ENCODE measurements at places on chromosomes 5 and 9.

DNA sequence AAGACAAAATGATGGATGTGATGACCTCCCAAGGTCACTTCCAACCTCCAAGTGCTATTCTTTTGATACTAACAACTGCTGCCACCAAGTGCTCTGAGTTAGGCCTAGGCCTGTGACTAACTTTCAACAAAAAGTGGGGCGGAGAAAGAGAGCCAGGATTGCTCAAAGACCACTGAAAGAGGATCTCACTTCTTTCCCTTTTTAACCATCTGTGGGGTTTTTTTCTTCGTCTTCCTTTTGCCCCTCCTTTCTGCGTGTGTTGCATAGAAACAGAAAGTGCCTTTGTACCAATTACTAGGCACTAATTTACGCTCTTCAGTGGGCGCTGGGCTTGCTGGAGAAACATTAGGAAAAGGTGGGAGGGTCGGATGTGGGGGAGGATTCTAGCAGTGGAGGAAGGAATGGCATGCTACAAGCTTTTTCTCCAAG lies 8.0 kb downstream of the KLF9 start:
- DNase-seq, result no peak

DNA sequence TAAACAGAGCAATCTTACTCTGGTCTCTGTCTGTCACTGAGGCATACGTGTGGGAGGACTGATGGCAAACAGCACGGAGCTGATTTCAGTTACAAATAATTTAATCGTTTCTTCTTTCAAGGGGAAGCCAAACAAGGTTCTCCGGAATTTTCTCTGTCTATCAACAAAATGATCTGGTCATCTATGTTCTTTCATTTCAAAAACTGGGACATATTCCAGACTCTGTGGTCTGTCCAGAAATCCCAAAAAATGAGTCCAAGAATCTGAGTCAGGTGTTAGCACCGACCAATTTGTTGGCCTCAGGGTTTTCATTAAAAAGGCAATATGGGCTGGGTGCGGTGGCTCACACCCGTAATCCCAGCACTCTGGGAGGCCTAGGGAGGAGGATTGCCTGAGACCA lies 69.9 kb upstream of the ZNF608 start:
- DNase-seq, result no peak

- DNase-seq, result no peak
These were observed 95.2 kb downstream of the DEPDC1B start for GRCh38 chr5:60604771-60605170.

DNA sequence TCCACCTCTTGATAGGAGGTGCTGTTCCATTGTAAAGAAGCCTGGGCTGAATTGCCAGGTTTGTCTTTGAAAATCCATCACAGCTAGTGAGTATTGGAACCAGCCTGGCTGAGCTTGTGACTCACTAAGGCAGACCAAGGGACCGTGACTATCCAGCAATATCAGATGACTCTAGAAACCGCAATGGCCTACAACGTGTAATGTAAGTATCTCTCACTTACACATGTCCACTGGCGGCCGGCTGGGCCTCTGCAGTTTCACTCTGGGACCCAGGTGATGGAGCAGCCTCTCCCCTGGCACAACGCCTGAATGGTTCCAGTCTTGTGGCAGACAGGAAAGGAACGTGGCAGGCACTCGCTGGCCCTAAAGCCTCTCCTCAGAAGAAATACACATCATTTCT lies 3.1 kb upstream of the HRH2 start:
- DNase-seq, result no peak

- DNase-seq, result no peak
These were observed 62.0 kb upstream of the SIMC1 start for GRCh38 chr5:176176231-176176630.

GRCh38 chr9:107982745-107983144 lies 493.2 kb upstream of the KLF4 start:
- no peak for DNase-seq

- no peak for DNase-seq
These were observed 435 bp downstream of the ZNF189 start for GRCh38 chr9:101398930-101399642.

DNA sequence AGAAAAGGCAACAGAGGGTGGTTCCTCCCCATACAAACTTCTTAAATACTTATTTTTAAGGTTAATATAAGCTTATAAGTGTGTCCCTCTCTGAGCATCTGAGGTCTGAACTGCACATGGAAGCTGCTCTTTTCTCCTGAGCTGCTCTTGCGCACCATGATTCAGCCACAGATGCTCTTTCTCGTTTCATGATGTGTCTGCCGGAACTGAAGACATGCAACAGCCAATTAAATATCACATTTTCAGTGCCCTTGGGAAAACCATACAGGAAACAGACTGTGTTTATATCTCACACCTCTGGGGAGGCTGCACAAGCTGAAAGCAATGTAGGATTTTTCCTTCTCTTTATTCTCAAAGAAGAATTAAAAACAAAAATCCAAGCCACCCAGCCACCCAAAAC lies 96.8 kb upstream of the NREP start:
- peak; percentile 11 for DNase-seq

DNA sequence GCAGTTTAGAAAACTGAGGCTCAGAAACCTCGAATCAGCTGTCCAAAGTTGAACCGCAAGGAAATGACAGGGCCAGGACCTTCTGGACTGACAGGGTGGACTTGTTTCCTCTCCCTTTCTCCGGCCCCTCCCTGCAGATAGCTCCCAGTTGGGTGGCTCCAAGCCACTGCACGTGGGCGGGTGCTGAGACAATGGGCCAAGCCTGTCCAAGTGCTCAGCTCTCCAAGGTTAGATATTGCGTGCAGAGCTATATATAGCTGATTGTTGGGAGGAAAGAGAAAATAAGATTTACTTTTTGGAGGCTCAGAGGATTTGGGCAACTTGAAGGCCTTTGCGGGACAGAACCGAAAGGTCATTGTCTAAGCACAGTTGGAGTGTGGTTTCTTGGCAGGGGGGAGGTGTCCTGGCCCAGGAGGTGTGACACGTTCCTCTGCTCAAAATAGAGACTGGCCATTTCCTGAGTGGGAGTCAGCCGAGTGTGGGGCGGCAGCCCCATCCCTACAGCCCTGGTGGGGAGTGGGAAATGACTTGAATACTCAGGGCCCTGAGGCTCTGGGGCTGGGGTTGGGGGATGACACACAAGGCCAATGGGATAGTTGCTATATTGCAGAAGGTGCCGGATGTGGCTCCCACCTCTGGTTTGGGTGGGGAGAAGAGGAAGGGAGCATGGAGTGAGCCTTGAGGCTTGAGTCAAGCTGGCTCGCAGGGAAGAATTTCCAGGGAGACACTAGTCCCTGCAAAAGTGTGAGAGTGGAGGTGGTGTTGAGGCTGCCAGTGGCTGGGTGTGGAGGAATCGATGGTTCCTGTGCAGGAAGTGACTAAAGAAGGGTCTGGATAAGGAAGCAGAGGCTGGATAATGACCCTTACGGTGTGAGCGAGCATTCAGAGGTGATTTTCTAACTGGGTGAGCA lies 44.4 kb upstream of the SMAD5 start:
- no peak for DNase-seq

- no peak for DNase-seq
These were observed 273.0 kb downstream of the MED10 start for GRCh38 chr5:6105320-6105719.

DNA sequence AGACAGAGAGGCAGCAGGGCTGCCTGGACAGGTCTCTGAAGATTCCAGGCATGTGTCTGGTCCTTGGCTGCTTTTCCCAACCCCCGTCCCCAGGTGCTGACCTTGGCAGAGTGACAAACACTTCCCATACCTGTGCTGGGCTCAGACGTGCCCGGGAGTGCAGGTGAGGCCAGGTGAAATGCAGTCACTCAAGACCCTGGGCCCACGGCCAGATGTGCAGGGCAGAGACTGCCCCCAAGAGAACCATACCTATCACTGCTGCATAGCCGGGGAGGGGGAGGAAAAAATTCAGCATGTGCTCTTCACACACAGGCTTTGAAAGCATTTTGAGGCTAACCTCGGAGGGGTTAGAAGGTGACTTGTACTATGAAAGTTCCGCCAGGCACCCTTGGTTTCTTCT lies 22.6 kb downstream of the CCNJL start:
- no peak for DNase-seq

- DNase-seq, result no peak
These were observed 1084.2 kb upstream of the COX7C start for GRCh38 chr5:85533341-85534047.

DNA sequence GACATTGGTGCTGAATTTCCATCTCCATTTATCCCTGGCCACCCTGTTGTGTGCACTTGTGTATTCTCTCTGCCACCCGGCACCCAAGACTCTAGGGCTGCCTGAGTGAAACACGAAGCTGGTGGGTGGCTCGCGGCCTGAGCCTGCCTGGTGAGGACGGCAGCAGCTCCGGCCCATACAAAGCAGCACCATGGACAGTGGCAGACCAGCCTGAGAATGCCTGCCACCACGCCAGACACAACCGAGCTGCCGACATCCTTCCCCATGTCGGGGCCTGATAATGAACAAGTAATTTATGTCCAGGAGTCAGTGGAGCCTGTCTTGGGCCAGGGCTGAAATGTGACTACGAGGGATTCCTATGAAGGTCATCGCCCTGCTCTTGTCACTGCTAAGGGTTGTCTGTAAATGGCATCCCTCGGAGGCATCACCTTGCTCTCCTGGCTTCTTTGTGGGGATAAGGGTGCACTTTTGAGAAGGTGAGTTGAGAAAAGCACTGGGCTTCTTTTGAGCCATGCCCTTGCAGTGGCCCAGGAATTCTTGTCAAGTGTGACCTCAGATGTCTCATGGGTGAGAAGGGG lies 175.7 kb downstream of the MELK start:
- peak; percentile 26 for DNase-seq

GRCh38 chr9:99365233-99365980 lies 143.3 kb downstream of the SEC61B start:
- no peak for DNase-seq

GRCh38 chr9:115024925-115025535 lies 92.9 kb downstream of the TNC start:
- DNase-seq, result no peak

DNA sequence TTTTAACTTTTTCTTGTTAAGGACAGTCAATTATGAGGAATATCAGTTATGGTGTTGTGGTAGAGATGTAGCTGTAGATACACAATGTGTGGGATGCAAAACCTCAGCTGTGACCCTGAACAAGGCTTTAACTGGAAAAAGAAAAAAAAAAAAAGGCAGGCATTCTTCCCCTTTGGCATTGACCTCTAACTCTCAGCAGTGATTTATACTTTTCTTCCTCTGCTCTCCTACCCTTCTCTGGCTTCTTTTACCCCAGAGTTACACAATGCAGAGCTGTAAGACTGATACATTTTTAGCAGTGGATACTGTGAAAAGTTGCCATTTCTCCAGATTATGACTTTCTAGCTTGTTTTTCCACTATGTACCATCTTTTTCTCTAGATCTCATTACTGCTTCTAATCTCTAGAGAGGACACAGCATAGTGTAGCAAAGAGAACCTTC lies 2.0 kb downstream of the CTNNAL1 start:
- no peak for DNase-seq

DNA sequence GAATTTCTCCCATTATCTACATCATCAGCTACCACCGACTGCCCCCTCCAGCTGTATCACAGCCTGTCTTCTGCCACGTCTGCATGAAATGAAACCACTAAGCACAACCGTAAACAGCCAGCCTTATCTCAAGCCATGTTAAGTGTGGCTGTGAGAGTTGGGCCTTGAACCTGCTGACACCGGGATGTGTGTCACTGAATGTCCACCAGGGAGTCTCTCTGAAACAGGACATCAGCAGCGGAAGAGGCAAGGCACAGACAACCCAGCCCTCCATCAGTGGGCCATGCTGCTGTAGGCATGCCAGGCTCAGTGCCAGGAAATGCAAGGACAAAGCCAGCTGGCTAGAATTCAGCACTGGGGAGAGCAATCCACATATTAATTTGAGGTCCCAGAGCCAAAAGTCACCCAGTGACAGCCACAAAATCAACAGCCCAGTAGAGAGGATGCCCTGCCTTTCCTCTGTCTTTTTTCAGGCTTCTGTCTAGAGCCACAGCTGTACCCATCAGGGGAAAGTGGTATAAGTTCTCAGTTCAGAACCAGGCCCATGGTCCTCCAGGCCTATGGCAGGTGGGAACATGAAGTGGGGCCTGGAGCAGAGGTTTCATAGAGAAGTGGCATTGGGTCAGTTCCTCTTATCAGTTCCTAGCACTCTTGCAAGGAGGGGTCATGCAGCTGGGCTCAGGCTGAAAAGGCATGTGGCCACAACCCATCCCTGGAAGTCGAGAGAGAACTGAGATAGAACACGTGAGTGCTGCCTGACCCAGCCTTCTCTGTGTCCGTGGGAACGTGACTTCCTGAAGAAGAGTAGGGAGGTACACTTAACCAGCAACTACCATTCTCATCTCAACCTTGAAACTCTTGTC lies 199.4 kb downstream of the ESM1 start:
- DNase-seq, result no peak

DNA sequence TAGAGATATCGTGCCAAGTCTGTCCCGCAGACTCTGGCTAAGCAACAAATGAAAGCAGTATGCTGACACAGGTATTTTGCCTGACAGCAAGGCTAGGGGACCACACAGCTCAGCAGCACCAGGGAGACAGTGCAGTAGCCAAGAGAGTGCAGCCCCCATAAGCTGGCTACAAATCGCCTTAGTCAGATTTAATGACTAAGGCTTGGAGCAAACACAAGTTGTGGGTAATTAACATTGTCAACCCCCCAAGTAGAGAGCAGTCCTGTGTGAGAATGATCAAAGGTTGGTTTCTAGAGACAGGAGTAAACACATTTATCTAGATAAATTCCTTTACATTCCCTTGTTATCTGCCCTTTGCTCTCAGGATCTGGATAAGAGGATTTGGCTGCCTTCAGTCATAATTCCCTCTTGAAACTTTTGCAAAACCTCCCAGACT lies 1434.5 kb upstream of the CDH6 start:
- DNase-seq, result no peak

- DNase-seq, result no peak
These were observed 102.5 kb upstream of the PITX1 start for GRCh38 chr5:135136546-135136945.

DNA sequence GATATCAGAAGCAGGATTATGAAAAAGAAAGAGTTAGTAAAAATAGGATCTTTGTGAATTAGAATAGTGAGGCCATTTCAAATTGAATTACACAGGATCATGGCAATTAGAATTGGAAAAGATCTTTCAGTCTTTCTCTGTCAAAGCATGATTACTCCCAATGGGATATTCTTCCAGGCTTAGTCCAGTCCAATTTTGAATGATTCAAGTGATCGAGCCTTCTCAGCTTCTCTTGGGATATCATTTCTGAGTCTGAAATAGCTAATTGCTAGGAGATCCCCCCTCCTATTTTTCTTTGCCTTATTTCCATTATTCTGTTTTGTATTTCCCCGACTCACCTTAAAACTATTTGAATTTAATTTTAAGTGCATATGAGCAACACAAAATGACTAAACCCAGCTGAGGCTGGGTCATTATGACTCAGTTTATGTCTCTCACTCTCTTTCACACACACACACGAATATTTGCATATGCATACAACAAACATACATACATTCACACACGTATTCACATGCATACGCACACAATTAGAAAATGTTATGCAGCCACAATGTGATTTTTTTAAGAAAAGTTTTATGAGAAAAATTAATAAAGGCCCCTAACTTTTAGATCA lies 34.8 kb upstream of the EFNA5 start:
- DNase-seq, result no peak

- no peak for DNase-seq
These were observed 221.3 kb upstream of the DAPK1 start for GRCh38 chr9:87276327-87276841.

- DNase-seq, result no peak
These were observed 7.7 kb upstream of the PBX3 start for GRCh38 chr9:125739436-125739835.
